ENCODE measurements at places on chromosomes 4 and X.

GRCh38 chrX:68440442-68440841 is 7.1 kb upstream of the OPHN1 start:
- no peak for DNase-seq

- DNase-seq, result no peak
Observed at GRCh38 chrX:153649178-153649914, 2.3 kb downstream of the DUSP9 start.

DNA sequence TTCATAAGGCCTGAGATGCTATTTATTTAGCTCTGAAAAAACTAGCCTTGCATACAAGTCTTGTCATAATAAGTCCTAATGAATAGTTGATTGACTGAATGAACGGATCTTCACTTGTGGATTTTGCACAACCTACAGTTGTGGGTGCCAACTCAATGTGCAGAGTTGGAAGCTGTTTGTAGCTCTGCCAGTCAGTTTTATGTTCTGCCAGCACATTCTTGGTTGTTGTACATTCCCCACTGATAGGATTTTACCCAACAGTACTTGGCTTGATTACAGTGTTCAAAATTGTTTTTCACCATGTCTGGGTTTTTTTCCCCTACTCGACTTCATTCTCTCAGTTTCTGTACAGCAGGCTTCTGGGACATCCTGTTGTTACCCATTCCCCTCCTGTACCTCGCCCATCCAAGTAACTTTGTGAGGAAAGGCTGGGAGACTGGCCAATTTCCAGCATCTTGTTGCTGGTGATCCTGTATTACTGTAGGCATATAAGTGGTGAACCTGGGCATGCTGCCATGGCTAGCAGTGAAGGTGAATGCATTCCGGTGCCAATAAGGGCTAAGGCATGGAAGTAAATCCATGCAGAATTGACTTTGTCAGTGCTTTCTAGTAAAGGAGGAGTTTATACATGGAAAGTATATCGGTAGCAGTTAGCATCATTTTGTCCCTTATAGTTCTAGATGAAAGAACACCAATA is 22.8 kb downstream of the IL1RAPL1 start:
- no peak for DNase-seq

GRCh38 chr4:11623726-11624037 is 195.0 kb upstream of the HS3ST1 start:
- no peak for DNase-seq

DNA sequence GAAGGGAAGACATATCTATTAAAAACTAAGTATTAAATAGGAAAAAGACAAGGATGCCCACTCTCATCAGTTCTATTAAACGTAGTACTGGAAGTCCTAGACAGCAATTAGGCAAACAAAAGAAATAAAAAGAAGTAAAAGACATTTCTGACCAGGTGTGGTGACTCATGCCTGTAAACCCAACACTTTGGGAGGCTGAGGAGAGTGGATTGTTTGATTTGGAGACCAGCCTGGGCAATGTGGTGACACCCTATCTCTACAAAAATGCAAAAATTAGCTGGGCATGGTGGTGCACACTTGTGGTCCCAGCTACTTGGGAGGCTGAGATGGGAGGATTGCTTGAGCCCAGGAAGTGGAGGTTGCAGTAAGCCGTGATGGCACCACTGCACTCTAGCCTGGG is 1071.8 kb downstream of the FAT4 start:
- DNase-seq, result no peak

- DNase-seq, result no peak
Observed at GRCh38 chr4:13399257-13399656, 84.9 kb downstream of the RAB28 start.

GRCh38 chr4:73705721-73706120 is 34.6 kb upstream of the CXCL8 start:
- no peak for DNase-seq

DNA sequence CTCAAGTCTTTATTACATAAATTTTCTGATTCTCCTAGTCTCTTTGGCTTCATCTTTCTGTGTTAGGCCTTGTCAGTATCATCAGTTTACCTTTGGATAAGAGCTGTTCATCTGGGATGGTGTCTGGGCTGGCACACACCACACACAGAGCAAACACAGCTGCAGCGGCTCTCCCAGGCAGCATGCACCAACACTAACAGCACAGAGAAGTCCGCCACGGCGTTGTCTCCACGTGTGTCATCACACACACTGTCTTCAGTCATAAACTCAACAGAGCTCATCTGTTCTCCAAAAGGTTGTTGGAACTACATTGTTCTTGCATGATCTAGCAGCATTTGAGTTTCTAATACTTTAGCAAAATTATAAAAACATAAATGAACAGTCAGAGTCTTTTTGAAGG is 851.9 kb upstream of the FRG1 start:
- no peak for DNase-seq

GRCh38 chr4:138647433-138647832 is 368.1 kb upstream of the NOCT start:
- DNase-seq, result no peak

- DNase-seq, result no peak
Observed at GRCh38 chr4:24677909-24678308, 93.6 kb upstream of the DHX15 start.

DNA sequence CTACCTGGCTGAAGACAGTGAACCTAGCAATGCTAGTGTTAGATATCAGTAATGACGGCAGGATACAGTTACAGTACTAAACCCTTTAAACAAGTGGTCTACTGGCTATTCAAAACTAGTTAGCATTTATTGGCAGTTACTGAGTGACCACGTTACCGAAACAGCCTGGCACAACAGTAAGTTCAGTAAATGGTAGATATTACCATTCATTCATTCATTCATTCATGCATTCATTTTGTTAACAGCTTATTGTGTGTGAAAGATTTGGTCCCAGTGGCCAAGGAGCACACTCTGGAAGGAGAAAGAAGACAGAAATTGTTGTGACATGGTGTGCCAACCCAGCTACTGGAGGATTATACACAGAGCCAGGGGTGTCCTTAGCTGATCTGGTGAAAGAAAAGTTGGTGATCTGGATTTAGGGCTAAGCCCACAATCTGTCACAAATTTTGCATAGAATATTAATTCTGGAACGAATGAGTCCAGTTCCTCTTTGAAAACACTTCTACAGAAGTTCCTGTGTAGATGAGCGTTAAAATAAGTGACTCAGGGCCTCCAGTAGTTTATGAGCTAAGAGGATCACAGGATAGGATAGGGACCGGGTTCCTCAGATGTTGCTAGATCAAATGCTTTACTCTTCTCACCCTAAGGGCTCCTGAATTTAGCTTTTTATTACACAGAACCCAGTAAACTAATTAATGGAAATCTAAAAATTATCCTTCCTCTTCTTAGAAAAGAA is 179.1 kb downstream of the CBR4 start:
- no peak for DNase-seq

- DNase-seq, result no peak
Observed at GRCh38 chr4:76384052-76384451, 36.9 kb downstream of the CCDC158 start.

DNA sequence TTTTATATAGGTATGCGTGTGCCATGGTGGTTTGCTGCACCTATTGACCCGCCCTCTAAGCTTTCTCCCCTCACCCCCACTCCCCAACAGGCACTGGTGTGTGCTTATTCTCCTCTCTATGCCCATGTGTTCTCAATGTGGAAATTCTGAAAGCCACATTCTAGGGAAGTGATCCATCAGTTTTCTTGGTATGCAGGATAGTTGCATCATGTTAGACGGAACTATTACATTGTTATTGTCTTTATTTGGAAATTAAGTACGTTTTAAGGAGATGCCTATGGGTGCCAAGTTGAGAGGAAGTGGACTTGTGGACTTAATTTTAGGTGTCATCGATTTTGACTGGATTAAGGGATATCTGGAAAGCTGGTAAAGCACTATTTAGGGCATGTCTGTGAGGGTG is 204.6 kb downstream of the RBM46 start:
- DNase-seq, result no peak

DNA sequence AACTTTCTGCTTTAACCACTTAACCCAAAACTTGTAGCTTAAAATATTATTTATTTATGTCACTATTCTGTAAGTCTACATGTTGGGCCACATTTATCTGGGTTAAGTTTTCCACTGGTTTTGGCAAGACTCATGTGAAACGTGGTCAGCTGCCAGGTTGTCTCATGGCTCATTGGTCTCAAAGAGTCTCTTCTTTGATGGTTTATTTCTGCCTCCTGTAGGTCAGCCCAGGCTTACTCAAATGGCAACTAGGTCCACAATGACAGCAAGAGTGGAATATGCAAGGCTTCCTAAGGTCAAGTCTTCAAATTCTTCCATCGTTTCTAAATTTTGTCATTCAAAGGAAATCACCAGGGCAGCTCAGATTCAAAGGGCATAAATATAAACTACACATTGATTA is 828.7 kb downstream of the PCDH7 start:
- DNase-seq, result no peak

All from HS-27A (cell line).